ENCODE measurements at places on chromosomes 12 and 14.

DNA sequence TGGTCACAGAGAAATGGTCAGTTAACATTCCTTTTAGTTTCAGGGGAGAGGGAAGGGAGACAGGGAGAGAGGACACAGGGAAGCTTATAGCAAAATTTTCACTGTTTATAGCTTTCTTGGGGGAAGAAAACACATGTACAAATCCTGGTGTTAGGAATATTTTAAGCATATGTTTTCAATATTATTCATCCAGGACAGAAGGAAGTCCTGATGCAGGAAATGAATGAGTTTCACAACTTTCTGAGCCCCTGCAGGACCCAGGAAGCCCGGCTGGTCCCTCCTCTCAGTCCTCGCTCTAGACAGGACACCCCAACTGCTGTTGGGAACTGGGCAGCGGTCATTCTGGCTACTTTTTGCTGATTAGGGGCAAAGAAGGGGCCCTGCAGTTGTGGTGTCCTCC lies 71.1 kb upstream of the ZDHHC17 start:
- no peak for DNase-seq

DNA sequence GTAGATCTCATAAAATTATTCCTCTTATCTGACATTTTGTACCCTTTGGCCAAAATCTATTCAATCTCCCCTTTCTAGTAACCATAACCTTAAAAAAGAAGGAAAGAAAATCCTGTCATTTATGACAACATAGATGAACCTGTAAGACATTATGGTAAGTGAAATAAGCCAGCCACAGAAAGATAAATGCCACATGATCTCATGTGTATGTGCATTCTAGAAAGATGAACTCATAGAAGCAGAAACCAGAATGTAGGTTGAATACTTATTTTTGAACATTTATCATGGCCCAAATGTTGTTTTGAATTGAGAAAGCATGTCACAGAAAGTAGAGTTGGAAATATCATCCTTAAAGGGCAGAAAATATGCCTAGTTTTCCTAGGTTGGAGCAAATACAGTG lies 1053.6 kb downstream of the SLC6A15 start:
- DNase-seq = no peak

DNA sequence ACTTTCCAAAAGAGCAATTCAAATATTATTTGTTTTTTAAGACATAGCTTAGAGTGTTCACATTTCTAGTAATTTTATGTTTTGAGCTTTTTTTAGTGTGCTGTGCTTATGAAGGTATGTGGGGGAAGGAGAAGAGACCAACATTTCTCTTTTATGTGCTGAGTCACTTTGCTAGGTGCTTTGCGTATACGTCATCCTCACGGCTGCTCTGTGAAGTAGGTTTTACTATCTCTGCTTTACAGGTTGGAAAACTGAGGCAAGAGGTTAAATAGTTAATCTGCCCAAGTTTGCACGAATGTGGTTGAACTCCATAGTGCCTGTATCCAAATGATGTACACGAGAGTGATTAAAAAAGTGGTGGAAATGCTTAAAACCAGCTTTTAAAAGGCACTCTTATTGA lies 75.9 kb downstream of the AEBP2 start:
- no peak for DNase-seq

- DNase-seq = no peak
Observed at GRCh38 chr14:31401369-31401932, 18.9 kb downstream of the HEATR5A start.

- DNase-seq = no peak
Observed at GRCh38 chr12:105978276-105978675, 160.5 kb downstream of the NUAK1 start.

GRCh38 chr14:63011623-63012022 lies 33.6 kb downstream of the KCNH5 start:
- DNase-seq = no peak

GRCh38 chr12:70244409-70244808 lies 1.2 kb downstream of the CNOT2 start:
- no peak for DNase-seq

DNA sequence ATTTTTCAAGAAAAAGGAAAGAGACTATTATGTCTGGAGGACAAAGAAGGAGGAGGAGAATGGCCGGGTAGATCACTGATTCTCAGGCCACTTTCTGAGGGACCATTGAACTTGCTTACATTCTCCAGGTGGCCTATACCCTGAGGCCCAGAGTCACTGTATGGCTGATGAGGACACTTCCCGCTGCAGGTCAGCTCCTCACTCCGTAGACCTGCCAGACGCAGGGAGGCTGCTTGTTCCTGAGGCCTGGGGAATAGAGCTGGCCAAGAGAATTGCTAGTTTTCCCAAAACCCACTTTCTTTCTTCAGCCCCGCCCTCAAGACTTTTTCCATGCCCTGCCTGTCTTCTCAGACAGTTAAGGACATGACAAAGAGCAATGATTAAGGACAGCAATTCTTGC lies 510.5 kb upstream of the TBX3 start:
- DNase-seq = no peak

GRCh38 chr14:89911010-89911919 lies 43.3 kb downstream of the EFCAB11 start:
- DNase-seq = peak; percentile 17

GRCh38 chr14:24475261-24475660 lies 32.7 kb upstream of the SDR39U1 start:
- DNase-seq = no peak

DNA sequence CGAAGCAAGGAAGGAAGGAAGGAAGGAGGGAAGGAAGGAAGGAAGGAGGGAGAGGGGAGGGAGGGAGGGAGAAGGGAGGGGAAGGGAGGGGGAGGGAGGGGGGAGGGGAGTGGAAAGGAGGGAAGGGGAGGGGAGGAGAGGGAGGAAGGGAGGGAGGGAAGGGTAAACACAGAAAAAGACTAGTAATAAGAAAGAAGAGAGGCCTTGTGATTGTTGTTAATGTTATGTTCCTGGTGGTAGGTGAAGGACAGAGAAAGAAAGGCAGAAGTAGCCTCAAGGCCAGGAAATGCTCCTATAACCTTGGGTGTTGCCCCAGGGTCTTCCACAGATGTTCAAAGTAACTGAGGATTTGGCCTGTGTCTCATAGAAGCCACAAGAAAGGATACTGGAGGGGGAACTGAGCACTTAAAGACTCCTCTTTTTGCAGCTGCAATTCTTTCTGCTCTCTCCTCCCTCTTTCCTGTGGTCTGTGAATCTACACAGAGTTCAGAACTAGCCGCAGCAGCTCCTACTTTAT lies 164.2 kb downstream of the PRKD1 start:
- DNase-seq = no peak

GRCh38 chr14:61337893-61338292 lies 16.5 kb downstream of the PRKCH start:
- no peak for DNase-seq

DNA sequence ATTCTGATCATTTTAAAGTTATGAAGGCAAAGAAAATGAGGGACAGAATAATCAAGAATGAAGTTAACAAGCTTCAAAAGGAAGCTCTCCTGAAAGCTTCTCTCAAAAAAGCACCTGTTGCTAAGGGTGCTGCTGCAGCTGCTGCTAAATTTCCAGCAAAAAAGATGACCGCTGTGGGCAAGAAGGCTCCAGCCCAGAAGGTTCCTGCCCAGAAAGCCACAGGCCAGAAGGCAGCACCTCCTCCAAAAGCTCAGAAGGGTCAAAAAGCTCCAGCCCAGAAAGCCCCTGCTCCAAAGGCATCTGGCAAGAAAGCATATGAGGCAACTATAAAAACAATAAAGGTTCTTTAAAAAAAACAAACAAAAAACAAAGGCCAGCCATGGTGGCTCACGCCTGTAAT lies 52.7 kb upstream of the NR2C1 start:
- no peak for DNase-seq

GRCh38 chr14:93115069-93115820 lies 480 bp downstream of the ITPK1 start:
- DNase-seq = peak; percentile 88

DNA sequence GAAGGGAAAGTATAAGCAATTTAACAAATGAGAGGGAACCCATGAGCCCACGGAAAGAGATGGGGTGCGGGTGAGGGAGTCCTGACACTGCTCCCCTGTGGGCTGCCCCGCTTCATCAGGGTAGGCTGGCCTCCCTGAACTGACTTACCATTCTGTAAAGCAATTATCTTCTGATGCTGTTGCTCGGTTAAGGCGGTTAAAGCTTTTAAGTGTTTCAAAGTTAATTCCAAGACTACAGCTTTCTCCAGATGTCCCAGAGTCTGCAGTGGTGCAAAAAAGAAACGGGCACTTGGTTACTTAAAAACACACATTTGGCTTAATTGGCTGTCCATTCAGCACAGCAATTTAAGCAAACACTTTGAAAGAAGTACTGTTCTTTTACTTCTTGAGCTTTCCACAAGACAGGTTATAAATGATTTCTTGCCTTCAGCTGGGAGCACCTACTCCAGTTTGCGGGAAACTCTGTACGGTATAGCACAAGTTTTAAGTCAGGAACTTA lies 1.3 kb downstream of the BHLHE41 start:
- DNase-seq = no peak

GRCh38 chr12:110744151-110744571 lies 1.5 kb upstream of the PPP1CC start:
- DNase-seq = no peak

GRCh38 chr12:115973968-115974724 lies 303.3 kb downstream of the MED13L start:
- DNase-seq = no peak

GRCh38 chr12:104486943-104487819 lies 30.4 kb downstream of the CHST11 start:
- DNase-seq = no peak

DNA sequence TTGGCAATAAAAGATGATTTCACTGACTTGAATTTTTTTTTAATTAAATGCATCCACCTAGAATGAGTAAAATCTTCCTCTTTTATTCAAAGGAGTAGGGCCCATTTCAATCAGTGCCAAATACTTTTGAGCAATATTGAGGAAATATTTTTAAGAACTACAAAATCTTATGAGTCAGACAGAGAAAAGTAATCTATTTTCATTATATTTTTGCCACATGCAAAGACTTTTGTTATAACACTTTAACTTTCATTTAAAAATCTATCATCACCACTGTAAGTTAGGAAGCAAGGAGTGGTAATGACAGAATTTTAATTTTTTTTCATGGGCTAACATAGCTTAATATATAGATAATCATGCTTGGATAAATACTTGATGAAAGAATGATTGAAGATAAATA lies 345.2 kb upstream of the KITLG start:
- no peak for DNase-seq

GRCh38 chr12:118880720-118881493 lies 100.4 kb upstream of the SRRM4 start:
- DNase-seq = no peak

GRCh38 chr12:2739069-2739468 lies 55.7 kb upstream of the FKBP4 start:
- no peak for DNase-seq

DNA sequence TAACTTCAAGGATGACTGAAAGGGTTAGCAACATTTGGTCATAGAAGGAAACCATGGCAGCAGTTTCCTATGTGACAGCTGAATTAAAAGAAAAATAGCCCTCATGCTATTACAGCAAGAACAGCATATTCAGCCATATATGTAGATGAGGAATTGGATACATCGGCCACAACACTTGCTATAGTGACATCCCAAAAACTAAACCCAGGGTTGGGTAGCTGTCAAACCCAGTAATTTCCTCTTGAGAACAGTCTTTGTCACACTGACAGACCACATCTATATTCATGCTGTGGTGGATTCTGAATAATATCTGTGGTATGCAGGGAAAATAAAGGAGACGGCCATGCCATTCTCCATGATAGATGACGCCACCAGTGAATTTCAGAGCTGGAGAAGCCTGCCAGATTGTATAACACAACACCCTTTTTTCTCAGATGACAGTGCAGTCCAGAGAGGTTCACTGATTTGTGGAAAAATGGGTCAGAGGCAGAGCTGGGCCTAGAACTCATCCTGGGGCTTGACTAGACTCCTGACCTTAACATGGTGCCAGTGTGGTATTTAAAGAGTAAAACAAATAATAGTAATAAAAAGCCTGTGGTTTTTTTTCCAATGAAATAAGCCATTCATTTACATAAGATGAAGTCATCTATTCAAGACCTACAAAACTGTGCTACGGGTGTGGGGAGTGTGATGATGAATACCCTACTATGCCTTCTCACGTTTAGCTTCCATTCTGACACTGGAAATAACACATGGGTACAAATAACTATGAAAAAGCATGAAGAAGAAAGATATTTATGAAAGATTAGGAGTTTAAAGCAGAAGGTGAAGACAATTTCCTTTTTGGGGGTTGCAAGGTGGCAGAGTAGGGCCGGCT lies 32.3 kb downstream of the EFCAB11 start:
- no peak for DNase-seq

- DNase-seq = no peak
Observed at GRCh38 chr12:88247241-88247643, 105.1 kb downstream of the TMTC3 start.

GRCh38 chr12:13666806-13667205 lies 314.6 kb downstream of the GRIN2B start:
- DNase-seq = no peak

GRCh38 chr14:26286081-26286912 lies 311.5 kb downstream of the NOVA1 start:
- peak; percentile 50 for DNase-seq

- peak; percentile 47 for DNase-seq
Observed at GRCh38 chr12:14664434-14665023, 31.9 kb downstream of the GUCY2C start.

DNA sequence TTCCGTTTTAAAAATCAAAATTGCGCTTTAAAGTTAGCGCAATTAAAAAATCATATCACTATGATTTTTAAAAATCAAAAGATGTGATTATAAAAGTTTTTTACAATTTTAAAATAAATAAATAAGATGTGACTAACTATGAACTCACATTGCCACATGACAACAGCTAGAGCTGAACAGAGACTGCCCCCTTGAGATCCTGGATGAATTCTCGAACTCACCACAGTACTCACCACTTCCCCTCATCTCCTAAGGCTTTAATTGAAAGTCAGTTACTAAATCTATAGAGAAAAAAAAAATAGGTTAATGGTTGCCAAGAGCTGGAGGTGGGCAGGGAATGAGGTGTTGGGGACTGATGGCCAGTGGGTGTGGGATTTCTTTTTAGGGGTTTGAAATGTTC lies 384.2 kb downstream of the ZFP36L1 start:
- DNase-seq = no peak

DNA sequence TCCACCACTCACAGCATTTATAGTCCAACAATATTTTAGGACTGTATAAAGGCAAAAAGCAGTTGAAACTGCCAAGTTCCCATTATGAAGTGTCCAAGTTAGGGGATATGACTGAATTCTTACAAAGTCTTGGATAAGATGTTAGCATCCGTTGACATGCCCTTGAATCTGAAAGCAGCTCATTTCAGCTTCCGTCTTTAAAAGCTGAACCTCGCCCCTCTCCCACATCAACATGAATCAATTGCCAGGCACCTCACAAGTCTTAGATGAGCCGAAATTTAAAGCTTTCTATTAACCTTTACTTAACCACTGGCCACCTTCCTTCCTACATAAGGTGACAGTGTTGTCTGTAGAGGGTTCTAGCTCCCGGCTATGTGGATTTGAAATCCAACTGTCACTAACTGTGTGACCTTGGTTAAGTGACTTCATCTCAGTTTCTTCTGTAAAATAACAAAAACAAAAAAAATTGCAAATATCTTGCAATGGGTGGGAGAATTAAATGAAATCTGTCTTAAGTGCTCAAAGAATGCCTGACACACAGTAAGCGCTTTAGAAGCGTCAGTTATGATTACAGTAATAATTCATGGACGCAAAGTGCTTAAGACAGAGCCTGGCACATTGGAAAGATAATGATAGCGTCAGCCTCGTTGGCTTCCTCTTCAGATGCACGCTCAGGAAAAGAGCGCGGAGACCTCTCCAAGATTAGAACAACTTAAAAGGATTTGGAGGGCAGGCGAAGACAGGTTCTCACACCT lies 1.2 kb downstream of the PPP1CC start:
- DNase-seq = peak; percentile 32
